Stimulated activated CD8-positive, alpha-beta memory T cell treated with anti-CD3 and anti-CD28 coated beads, Interleukin-12 subunit alpha, Interleukin-12 subunit beta, amount 100 ng/mL, for 4 hours (primary cell): ENCODE measurements at places on chromosomes 4 and X.

DNA sequence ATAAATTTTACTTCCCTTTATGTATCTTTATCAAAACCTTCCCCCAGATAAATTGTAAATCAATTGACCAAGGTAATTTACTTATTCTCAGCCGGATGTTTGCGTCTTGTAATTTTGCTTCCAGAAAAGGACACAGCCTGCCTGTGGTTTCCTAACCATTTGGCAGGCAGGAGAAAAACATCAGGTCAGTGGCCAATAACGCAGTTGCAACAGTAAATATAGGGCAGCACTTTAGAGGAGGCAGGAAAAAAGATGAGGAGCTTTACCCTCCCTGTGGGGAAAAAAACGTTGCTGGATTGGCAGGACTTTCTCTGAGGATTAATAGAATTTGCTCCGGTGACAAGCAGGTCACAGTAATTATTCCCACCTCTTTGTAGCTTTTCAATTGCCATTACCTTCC is 2618.1 kb downstream of the ARAP2 start:
- no peak for DNase-seq

DNA sequence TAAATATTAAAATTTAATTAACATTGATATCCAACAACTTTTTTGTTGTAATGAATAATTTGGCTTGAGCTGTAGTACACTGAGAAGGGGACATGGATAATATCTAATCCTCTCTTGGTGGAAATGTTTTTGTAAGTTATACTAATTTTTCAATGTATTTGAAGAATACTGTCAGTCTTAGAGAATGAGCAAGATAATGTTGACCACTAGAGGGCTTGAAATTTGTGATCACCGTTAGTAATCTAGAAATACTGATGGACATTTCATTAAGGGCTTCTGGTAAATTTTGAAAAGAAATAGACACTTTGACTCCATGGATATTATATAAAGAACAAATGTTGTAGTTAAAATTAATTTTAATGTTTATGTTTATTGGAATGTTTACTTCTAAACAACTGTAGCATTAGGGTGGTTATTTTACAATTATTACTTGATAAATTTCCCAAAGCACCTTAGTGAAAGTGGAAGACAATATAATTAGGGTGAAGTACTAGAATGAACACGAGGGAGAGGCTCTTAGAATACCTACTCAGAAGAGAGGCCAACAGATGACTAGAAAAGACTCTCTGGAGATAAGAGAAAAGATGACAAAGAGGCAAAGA is 20.0 kb upstream of the CAMK2D start:
- DNase-seq = no peak

- no peak for DNase-seq
These were observed 123.3 kb downstream of the KDM6A start for GRCh38 chrX:44996277-44996676.

- DNase-seq = no peak
These were observed 13.2 kb downstream of the ATP8A1 start for GRCh38 chr4:42643685-42644084.

DNA sequence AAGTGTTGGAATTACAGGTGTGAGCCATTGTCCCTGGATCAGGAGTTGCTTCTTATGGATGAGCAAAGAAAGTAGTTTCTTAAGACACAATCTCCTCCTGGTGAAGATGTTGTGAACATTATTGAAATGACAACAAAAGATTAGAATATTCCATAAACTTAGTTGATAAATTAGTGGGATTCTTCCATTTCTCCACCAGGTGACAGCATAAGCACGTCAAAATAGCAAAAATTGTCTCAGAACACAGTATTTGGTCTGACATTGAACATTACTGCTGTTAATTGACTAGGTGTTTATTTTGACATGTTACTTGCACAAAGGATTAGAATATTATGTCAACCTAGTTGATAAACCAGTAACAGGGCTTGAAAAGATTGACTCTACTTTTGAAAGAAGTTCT is 21.6 kb downstream of the CLDN34 start:
- no peak for DNase-seq

DNA sequence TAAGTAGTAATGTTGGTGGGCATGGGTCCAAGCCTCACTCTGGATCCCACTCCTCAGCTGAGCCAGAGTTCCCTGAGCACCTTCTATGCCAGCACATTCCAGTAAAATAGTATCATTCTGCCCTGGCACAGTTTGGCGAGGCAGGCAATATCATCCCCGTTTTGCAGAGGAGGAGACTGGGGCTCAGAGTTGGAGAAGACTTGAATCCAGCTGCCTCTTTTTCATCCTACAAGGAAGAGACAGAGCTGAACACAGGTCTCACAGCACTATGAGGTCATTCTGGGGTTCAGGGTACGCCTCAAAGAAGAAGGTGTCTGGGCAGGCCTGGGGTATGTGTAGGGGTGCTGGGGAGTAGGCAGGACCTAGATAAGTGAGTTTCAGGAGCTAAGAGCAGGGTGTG is 103.9 kb upstream of the STX18 start:
- DNase-seq = no peak

DNA sequence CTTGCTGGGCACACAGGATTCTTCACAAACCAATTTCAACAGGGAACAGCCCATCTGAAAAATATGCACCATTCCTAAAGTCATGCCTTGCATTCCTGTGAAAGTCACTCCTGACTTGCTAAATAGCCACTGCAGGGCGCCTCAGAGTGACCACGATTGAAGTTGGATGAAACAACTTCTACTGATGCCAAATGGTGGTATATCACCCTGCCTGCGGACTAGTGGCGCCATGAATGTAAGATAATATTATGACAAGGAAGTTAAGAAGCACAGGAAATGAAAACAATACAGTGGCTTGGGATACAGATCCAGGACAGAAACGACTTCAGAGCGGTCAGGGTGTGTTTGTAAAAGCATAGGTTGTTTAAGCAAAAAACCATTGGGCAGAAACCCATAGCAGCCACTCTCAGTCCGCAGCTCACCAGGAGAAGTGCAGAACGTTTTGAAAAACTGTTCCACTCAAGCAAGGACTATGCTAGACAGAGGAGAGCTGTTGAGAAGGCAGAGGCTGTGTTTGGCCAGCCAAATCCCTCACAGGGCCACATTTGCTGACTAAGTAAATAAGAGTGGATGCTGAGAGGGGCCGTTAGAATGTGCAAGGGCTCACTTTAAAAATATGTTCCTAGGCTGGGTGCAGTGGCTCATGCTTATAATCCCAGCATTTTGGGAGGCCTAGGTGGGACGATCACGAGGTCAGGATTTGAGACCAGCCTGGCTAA is 250.4 kb downstream of the PTTG2 start:
- DNase-seq = no peak

GRCh38 chrX:151722241-151722846 is 6.5 kb downstream of the FATE1 start:
- no peak for DNase-seq

DNA sequence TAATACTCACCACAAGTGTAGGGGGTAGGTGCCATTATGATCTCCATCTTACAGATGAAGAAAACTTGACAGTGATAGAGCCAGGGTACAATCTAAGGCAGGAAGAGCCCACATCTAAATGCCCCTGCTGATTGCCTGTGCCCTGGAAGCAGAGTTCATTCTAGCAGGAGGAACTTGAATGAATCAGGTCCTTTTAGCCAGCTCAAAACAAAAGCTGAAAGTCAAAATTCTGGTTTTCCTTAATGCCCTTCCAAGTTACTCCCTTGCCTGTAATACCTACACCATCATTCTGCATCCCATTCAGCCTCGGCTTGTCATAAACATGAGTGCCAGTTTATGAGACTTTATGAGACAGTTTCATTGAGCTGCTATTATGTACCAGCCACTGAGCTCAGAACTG is 89.6 kb downstream of the SCD5 start:
- no peak for DNase-seq

GRCh38 chrX:16827225-16827624 is 41.0 kb downstream of the TXLNG start:
- no peak for DNase-seq

DNA sequence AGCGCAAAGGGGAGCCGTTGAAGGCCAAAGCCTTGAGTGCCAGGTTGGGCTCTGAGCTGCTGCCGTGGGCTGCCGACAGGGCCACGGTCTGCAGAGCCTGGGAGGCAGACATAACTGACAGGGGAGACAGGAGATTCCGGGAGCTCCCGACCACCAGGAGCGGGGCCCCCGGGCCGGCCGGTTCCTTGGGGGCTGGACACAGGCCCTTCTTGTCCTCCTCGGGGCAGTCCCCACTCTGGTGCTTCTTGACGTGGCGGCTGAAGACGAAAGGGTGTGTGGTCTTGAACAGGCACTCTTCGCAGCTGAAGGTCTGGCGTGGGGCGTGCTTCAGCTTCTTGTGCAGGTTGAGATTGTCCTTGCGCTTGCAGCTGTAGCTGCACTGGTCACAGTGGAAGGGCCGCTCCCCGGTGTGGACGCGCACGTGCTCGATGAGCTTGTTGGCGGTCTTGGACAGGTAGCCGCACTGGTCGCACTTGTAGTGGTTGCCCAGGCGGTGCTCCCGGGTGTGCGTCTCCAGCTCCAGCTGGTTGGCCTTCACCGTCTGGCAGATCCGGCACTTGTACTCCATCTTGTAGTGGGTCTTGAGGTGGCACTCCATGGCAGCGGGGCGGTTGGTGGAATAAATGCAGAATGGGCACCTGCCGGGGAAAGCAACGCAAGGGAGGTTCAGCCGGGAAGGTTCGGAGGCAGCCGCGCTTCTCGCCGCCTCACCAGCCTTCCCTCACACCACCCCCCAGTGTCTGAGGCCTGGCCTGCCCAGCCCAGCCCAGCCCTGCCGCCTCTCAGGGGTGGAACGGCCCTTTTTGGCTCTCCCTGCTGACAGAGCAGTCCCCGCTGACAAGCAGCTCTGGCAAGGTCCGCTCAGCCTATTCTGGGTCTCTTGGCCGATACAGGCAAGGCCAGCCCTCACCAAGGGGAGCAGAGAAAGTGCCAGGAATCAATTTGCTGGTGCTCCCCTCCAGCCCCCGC is 81.3 kb downstream of the C4orf51 start:
- DNase-seq = no peak

GRCh38 chr4:142845293-142846107 is 601 bp downstream of the INPP4B start:
- DNase-seq = no peak

DNA sequence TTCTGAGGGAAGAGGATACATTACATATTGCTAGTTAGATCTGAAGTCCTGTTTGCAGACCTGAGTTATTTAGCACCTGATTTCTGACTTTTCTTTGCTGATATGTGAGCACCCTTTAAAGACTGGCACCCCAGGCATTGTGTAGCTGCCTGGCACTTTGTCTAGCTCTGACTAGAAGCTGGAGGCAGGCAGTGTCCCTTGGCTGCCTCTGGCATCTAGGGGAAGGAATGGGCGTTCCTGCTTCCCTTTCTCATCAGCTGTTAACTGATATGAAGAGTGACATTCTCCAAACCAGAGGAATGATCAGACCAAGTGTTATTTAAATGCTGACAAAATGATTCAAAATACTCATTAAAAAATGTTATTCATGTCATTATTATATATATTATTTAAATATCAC is 30.3 kb upstream of the SHISA3 start:
- no peak for DNase-seq

DNA sequence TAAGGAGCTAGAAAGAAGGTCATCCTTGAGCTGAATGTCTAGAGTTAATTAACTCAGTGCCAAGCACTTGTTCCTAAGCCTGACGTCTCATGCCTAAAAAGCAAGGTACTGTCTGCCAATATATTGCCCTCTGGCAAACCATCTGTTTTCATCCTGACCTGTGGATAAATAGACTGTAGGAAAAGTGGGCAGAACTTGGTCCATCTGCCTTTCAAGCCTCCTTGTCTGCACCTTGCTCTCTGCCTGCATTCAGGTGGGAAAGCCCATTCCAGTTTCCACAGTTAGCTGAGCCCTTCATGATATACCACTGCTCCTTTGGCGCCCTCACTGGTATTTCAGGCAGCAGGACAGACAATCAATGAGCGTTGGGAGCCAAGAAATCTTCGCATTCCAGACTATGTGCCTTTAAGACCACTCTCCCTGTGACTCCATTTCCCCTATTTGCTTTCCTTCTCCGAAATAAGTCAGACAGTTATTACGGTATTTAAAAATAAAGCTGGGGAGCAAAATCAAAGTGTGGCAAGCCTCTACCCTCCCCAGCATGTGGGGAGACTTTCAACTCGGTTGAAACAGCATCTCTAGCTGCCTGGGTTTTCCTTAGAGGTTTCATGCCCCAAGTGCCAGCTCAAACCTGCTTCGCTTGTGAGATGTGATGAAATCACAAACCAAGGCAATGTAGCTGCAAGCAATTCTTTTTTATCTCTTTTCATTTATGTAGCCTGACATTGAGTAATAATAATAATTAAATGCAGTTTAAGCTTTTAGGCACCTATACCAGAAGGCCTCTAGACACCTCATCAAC is 2.5 kb upstream of the CCDC149 start:
- no peak for DNase-seq

DNA sequence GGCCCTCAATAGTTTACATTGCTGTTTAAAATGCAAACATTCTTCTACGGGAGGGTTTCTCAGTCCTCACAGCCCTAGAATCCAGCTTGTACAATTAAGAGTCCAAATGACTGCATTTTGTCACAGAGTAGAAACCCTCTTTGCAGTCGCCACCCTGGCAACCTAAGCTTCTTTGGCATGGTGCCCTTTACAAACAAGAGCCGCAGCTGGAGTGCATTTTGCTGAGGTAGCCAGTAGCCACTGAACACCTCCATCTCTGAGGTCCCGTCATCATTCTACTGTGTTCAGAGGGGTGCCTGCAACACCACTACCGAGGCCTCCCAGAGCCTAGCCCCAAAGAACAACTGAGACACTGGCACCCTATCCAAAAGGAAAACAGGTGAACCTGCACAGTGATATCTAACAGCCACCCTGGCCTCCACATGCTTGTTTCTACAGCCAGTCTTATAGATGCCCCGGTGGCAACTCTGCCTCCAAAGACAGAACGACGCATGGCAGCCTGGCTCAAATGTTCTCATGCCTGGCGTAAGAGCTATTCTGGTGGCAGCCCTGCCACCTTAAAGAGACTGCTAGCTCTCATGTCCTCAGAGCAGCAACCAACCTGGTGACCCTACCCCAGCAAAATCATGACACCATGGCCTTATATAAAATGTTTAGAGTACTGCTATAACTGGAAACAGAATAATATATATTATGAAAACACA is 801.9 kb downstream of the TECRL start:
- no peak for DNase-seq

GRCh38 chr4:15894921-15895916 is 43.3 kb downstream of the FGFBP1 start:
- no peak for DNase-seq

DNA sequence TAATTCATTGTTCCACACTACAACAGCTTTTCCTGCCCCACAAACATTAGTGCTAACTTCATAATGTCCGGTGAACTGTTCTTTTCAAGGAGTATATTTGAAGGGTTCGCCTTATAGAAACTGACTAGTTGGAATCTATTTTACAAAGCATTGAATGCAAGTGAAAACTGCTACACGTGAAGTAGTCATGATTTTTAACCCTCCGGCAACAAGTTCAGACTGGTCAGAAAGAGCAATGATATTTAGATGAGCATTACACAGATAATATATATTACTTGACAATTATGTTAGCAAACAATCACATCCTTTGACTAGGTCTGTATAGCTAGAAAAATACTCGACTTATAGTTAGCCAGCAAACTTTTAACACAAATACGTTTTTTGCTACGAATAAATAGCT is 1.7 kb upstream of the SLAIN2 start:
- DNase-seq = no peak

GRCh38 chrX:69055193-69055592 is 110.1 kb downstream of the PJA1 start:
- no peak for DNase-seq
